ENCODE measurements at places on chromosomes 4 and X.

- DNase-seq, result no peak
Observed at GRCh38 chr4:3199653-3200422, 49.1 kb upstream of the MSANTD1 start.

DNA sequence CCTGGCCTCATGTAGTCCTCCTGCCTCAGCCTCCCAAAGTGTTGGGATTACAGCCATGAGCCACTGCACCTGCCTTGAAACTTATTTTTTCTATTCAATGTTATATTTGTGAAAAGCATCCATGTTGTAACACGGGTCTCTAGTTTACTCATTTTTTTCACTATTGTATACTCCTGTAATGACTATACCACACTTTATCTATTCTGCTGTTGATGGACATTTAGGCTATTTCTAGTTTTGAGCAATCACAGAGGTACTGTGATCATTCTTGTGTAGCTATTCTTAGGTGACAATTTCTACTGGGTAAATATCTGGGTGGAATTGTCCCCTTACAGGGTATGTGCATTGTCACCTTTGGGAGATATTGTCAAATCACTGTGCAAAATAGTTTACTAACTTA lies 3.6 kb downstream of the DRP2 start:
- DNase-seq, result no peak

DNA sequence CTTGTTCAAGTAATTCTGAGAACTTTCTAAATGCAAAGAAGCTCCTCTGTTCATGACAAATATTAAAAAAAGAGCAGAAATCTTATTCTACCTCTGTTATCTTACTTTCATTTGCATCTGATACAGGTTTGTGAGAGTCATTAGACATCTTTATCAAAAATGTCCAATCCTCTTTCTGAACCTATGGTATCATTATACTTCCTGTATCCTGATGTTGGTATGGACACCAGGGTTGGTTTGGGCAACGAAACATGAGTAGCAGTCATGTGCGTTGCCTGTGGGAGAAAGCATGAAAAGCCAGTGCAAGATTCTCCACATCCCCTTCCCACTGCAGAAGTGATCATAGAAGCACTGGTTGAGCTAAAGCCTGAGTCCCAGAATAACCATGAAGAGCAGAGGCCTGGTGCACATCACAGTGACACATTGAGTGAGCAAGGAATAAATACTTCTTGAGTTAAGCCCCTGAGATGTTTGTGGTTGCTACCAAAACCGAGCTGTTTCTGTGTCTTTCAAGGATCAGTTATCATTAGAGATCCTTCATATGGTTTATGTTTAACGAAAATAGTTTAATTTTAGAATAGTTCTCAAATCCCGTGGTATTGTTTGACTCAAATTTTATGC lies 197.2 kb downstream of the BANK1 start:
- no peak for DNase-seq

GRCh38 chr4:2829933-2830451 lies 13.7 kb upstream of the ADD1 start:
- no peak for DNase-seq

DNA sequence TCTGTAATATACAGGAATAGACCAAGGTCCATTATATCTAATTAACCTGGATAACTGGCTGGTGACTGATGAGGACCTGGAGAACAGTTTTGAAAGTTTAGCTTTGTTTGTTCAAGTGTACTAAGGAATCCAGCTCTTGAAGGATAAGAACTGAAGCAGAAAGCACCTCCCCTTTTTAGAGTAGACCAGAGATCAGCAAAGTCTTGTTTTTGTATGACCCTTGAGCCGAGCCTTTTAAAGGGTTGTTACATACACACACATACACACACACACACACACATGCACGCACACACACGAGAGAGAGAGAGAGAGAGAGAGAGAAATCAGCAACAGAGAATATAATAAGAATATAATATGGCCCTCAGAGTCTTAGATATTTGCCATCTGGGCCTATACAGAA lies 13.0 kb downstream of the MOSPD2 start:
- no peak for DNase-seq

DNA sequence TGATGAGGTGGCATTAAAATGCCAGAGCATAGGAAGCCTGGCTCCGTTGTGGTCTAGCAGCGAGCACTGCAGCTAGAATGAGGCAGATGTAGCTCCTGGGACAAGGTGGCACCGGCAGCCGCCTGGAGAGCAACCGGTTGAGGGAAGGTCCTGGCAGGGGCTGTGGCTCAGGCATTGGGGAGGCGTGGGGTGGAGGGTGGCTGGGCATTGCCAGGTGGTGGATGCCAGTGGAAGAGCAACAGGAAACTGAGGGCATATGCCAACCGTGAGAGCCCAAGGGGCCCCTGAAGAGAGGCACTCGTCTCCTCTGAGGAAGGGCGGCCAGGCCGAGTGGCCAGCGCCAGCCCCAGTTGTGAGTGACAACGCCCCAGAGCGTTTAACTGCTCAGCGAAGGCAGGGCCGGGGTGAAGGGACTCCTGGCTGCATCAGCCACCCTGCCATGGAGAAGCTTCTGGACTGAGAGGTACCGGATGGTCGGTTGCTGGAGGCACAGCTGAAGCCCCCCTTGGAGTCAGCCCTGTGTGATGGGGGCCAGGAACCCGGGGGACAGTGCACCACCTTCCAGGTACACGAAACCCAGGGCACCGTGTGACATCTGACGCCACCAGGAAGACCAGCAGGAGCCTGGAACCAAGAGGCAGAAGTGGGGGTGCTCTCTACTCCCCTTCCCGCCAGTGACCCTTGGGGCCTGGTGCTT lies 13.2 kb upstream of the PDE6B start:
- no peak for DNase-seq

DNA sequence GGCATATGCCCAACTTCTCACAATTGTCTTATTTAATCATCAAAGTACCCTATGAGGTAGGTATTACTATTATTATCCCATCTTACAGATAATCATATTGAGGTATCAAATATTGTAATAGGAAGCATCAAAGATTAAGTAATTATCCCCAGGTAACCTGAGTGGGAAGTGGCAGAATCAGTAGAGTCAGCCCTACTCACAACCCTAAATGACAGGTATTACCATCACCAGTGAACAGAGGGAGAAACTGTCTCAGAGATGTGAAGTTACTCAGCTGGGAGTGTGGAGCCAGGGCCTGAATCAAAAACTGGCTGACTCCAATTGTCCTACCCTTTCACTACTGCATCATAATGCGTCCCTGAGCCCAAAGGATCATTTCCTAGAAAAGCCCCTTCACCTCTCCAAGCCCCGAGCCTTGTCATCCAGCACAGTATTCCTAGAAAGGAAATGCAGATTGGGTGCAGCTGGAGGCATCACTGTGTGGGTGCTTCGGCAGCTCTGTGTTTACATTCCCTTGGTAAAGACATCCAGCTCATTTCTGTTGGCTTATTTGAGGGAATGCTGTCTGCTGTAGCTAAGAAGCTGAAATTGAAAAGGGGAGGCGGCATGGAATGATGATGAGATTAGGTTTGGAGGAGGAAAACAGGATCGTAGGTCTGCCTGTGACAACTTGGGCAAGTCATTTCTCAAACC lies 72.8 kb downstream of the DHX15 start:
- DNase-seq, result no peak

DNA sequence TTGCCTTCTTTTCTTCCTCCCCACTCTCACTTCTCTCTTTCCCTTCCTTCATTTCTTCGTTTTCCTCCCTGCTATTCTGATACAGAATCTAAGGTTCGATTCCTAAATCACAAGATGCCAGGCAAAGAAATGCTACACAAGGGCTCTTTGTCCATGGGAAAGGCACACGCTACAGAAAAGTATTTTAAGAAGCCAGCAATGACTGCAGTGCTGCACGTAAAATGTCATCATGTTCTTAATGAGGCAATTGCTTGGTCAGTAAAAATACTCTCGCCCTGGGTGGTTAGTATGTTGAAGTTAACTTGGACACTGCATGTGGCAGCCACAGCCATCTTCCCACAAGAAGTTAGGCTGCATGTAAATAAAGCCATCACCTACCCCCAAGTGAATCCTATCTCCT lies 178.4 kb downstream of the DHX15 start:
- DNase-seq, result no peak

GRCh38 chrX:136555694-136556093 lies 23.7 kb downstream of the VGLL1 start:
- no peak for DNase-seq

Data from stimulated activated CD8-positive, alpha-beta memory T cell treated with anti-CD3 and anti-CD28 coated beads, Interleukin-4, amount 100 ng/mL, for 24 hours (primary cell).